ENCODE measurements at places on chromosomes 7 and 10.

DNA sequence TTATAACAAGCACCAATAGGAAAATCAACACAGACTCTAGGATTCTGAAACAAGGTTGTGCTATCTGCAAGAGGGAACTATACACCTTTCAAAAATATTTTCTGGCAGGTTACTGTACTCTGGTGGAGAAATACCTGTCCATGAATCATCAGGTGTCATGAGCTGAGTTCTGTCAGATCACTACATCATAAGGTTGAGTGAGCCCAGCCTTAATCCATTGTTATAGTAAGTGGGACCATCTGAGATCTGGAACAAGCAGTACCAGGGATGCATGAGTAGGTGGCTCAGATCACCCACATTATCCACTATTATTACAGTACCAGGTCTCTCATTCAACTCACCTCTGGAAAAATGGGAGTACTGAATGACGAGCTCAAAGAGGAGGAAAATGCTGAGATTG, 212.4 kb downstream of the DGKI start:
- no peak for DNase-seq

- no peak for DNase-seq
These were observed 142.2 kb downstream of the PLPP4 start for GRCh38 chr10:120599200-120599724.

DNA sequence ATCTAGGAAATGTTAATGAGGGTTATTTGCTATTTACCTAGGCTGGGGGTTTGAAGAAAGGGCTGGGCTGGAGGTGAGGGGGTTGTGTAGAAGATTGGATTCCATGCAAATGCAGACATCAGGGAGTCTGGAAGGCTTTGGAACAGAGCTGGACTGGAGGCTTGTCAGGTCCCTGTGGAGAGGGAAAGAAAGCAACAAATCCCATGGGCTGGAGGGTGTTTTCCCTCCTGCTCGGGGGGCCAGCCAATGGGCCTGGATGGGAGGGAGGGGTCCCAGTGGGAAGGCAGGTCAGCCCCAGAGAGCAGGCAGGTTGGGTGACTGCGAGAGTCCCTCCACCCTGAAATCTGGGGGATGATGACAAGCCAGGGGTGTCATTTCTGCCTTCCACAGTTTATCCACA, 431.8 kb downstream of the RPS24 start:
- DNase-seq: no peak

GRCh38 chr7:31633894-31634494, 53.0 kb upstream of the PPP1R17 start:
- no peak for DNase-seq

- no peak for DNase-seq
These were observed 32.3 kb downstream of the PODXL start for GRCh38 chr7:131524115-131524514.

GRCh38 chr10:100349087-100349486, 2.1 kb downstream of the SCD start:
- DNase-seq: no peak

GRCh38 chr10:101859530-101859929, 15.9 kb upstream of the KCNIP2 start:
- DNase-seq: no peak

DNA sequence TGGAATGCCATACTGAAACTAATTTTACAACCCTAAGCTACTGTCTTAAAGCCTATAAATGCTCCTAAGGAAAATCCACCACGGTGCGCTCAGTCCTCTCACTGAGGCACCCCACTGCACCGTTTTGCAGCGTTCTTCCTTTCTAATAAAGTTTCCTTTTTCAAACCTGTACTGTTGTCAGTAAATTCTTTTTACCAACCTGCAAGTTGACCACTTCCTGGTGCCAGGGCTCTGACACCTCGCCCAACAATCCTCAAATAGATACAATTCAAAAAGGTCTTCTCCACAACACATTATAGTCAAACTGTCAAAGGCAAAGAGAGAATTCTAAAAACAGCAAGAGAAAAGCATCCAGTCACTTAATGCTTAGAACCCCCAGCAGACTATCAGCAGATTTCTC, 42.8 kb downstream of the HERPUD2 start:
- DNase-seq: peak; percentile 43

- no peak for DNase-seq
These were observed 3.9 kb upstream of the INA start for GRCh38 chr10:103273041-103273441.

DNA sequence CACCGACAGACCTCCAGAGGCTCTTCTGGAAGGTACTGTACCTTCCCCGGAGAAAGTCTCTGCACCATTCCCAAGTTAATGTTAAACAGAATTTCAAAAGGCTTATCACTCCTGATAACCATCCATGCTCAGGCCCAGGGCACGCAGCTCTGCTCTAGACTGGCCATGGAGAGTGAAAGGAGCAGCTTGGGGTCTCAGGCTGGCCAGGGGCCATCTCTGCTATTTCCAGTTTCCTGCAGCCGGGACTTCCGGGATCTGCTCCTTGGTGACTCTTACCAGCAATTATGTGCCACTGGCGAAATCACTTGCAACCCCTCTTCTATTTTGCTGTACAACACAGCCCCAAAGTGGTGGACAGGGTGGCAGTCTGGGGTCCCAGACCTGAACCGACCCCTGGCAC, 6.0 kb downstream of the CLDN15 start:
- no peak for DNase-seq

GRCh38 chr7:127551941-127552340, 33.5 kb downstream of the GCC1 start:
- DNase-seq: no peak

DNA sequence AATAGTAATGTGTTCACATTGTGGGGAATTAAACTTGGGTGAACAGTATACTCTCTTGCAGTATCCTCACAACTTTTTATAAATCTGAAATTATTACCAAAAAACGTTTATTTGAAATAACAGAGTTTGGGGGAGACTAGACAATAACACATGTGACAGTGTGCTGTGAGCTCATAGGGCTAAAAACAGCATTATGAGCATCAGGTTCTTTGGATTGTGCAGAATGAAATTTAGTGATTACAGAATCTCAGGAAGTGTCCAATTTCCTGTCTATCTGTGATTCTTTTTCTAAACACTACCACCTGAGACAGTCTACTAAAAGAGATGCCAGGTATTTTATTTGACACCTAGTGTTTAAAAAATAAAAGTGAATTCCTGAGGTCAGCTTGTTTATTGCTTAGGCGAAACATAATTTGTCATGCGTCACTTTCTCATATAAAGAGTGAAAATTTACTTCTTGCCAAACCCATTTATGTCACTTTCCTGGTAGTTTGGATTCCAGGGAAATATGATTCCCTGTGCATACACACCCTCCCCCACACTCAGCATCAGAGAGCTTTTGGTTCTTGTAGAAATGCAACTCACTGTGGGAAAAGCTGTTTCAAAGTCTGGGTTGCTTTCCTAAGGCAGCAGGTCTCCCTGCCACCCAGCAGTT, 71.2 kb downstream of the AOAH start:
- DNase-seq: no peak

DNA sequence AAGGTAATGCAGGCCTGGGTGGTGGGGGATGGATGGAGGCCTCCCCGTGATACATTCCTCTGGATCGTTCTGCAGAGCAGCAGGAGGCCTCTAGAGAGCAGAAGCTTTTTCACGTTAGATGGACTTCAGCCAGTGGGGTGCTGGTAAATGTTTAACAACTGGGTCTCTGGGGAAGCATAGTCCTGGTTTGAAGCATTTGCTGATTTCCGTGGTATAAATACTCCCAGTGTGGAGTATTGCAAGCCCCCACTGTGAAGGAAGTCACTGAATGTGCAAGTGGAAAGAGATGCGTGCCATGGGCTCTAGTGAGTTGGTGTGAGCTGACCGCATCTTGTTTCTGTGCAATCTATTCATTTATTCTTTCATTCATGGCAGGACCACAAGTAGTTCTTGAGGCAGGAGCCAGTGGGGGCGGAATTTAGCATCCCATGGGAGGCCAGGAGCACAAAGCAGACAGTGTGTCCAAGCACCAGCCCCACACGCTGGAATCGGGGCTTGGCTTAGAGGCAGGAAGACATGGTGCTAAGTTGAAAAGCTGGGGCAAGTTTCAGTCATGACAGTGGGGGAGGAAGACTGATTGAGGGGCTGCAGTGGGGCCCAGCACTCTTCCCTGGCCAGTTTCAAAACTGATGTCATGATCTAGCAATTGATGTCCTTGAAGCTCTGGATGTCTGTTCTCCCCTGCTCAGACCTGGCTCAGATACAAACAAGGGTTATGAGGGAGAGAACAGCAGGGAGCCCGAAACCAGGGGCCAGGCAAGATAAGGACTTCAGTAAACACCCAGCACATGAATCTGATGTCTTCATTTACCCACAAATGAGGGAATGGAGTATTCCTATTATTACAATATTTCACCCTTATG, 280.9 kb upstream of the LYZL1 start:
- no peak for DNase-seq

DNA sequence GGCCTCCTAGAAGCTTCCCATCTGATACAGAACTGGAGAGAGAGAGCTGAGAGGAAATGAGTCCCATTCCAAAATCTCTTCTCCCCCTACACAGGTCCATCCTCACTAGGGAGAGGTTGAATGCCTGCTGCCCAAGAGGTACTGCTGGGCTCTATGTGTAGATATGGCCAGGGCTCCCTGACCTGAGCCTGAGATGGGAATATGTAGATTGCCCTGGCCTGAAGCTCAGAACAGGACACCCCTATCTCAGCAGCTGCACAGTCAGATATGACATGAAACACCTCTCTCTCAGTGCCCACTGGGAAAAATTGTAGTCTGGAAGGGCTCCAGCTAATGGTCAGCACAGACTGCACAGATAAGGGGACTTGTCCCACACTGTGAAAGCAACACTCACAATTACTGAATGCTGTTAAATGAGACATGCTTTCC, 3.1 kb upstream of the IFIT1B start:
- no peak for DNase-seq

GRCh38 chr10:132912713-132913558, 29.4 kb downstream of the CFAP46 start:
- no peak for DNase-seq

DNA sequence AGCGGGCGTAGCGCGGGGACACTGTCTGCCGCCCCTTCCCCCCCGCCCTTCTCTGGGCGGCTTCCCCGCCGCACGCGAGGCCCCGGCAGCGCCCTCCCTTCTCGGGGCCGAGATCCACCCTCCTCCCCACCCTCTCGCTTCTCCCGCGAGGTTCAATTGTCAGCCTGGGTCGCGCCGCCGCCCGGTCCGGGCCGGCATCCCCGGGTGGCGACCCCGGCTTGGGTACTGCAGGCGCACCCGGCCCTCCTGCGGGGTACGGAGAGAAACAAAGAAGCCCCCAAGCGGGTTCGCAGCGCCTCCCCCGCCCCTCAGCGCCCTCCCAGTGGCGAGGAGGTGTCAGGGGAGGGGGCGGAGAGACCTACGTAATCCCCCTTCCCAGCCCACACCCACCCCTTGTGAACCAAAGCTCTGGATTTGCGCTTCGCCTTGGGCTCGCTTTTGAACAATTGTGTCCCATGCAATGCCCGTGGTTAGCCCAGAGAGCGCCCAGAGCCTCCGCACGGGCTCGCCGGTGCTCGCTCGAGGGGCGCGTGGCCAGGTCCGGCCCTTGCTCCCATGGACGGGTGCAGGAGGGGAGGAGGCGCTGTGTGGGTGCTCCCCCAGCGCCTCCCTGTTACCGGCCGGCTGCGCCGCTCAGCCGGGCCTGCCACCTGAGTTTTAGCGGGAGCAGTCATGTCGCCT, 634 bp downstream of the HECW1 start:
- peak; percentile 9 for DNase-seq
